ENCODE measurements at places on chromosomes 7 and 10. TPM values are rescaled to one million over a fixed set of nuclear protein-coding genes. Genes with fewer than 3 reads are reported as not detected.

PIK3CG gene
- not detected for total RNA-seq

TMEM178B gene
- 0.25 TPM for total RNA-seq

OLAH gene
- not detected for total RNA-seq

CYP3A5 gene
- total RNA-seq = not detected

SCART1 gene
- 2.1 TPM for total RNA-seq

SEMA3C gene
- 612 TPM for total RNA-seq

ZFAND4 gene
- 8.1 TPM for total RNA-seq

VPS37D gene
- 3.5 TPM for total RNA-seq

AUTS2 gene
- total RNA-seq = 1.4 TPM

Measured in GM23248 (cell line).